ENCODE measurements at places on chromosomes 6 and 20.

- DNase-seq: no peak
Observed at GRCh38 chr6:160331753-160332152, 16.4 kb upstream of the SLC22A3 start.

DNA sequence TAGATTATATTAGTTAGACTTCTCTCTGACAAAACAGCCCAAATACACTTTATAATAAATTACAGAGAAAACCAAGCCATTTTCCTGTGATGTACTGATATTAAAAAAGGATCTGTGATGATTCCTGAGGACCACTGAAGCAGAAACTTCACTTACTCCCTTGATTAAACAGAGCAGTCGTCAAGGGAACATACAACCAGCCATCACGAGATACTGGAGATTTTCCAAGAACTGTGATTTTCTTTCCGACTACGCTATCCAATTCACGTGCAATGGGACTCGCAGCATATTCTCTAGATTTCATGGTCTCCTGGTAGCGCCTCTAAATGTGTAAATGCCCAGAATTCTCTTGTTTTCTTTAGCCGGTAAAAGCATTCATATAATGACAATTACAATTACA lies 377.4 kb downstream of the PHF3 start:
- DNase-seq: no peak

GRCh38 chr6:21748343-21749056 lies 154.9 kb downstream of the SOX4 start:
- DNase-seq: no peak

DNA sequence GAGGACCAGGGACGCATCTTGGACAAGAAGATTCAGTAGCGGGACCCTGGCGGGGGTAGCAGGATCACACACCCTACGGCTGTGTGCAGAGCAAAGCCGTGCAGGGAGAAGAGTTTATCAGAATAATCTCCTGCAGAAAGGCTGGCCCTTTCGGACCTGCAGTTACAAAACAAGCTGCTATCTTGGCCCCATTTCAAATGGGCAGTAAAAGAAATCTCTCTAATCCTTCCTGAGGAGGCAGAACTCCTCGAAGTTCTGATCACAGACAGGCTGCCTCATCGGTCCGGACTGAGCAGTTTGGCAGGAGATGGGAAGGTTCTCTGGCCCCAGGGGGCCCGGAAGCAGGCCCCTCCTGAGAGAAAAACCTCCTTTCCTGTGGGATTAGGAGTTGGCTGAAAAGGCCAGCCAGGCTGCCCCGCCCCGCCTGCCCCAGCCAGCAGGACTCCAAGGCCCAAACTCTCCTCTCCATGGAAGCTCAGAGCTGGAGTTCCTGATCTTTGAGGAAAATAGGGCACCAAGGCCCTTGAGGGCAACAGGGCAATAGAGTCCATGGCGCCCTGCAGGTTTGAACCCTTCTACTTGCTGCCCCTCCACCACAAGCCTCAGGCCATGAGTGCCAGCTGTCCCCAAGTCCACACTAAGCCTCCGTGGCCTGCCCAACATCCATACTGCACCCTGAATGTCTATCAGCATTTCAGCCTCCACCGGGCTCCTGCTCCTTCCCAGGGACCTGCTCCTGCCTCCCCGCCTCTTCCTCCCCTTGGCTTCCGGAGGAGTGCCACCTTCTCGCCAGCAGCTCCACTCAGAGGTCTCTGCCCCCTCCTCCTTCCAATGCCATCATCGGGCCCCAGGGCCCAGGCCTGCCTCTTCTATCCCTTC lies 141.3 kb downstream of the PREX1 start:
- DNase-seq: no peak

DNA sequence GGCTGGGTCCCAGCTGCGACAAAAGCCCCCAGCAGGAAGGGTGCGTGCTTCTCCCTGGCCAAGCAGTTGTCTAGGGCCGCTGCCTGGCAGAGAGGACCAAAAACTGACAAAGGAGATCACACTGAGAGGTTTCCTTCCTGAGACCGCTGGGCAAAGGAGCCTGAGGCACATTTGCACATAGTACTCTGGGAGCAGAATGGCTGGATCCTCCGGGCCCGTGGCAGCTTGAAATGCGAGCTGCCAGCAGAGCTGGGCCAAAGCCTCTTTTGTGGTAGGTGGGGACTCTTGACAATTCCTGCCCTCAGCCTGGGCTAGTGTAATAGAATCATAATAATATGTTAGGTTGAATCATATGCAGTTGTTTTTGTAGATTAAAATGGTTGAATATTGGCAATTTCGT lies 33.1 kb upstream of the RNF8 start:
- no peak for DNase-seq

GRCh38 chr20:54133434-54134427 lies 40.1 kb downstream of the CYP24A1 start:
- DNase-seq: no peak

GRCh38 chr6:95519228-95520037 lies 57.9 kb upstream of the MANEA start:
- peak; percentile 83 for DNase-seq

DNA sequence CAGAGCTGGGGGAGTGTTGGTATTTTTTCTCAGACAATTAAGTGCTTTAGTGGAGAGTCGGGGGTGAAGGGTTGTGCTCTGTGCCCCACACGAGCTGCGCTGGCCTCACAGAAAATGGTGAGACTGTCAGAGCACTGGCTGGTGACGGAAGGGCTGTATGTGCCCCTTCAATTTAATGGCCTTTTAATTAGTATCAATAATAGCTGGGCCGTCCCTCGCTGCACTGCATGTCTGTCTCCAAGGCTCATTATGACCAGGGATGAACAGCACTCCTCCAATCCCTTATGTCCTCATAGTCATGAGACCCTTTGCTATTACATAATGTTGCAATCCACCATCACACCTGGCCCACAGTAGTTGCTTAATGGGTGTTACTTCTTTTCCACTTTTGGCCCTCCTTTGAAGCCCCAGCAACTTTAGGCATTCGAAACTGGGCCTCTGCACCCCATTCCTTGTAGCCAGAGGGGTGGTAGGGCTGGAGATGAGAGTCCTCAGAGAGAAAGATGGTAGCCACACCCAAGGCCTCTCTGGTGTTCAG lies 9.5 kb upstream of the RALY start:
- DNase-seq: no peak

GRCh38 chr20:34070859-34071258 lies 41.2 kb downstream of the EIF2S2 start:
- no peak for DNase-seq

- no peak for DNase-seq
Observed at GRCh38 chr20:4947817-4948559, 53.3 kb downstream of the SLC23A2 start.

GRCh38 chr6:145067430-145067829 lies 667.9 kb downstream of the EPM2A start:
- no peak for DNase-seq

DNA sequence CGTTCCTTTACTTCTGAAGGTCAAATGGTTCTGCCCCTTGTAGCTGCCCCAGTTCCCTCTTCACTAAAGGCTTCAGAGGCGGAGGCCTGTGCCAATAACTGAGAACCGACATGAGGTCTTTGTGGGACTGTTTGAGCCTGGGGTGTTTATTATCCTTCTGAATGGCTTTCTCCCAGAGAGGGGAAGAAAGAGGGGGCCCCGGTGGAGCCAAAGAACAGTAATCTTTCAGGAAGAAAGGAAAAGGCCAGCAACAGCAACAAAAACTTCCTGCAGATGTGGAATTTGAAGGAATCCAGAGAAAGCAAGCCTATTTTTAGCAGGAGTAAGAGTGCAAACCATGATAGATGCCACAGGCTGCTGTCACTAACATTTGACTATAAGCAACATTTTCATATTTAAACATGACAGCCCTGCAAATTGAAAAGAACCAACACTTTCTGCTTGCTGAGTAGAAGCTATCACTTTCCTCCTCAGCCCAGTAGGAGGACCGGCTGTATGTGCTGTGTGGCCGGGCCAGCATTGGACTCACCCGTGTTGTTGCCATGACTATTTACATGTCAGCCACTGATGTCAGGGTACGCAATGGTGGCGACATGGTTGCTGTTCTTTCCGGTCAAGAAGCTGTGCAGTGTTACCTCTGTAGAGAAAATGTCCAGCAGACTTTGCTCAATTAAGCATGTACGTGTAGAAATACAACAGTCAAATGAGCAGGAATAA lies 121.3 kb downstream of the SOBP start:
- DNase-seq: no peak

GRCh38 chr6:21992178-21992967 lies 304.5 kb downstream of the PRL start:
- DNase-seq: no peak

GRCh38 chr6:168384045-168385036 lies 56.6 kb upstream of the SMOC2 start:
- no peak for DNase-seq

- DNase-seq: no peak
Observed at GRCh38 chr6:149907317-149907716, 9.4 kb upstream of the RAET1E start.

GRCh38 chr20:37381621-37382471 lies 35.9 kb downstream of the SRC start:
- no peak for DNase-seq

GRCh38 chr6:99498421-99498820 lies 16.8 kb downstream of the USP45 start:
- no peak for DNase-seq

- DNase-seq: no peak
Observed at GRCh38 chr6:121856296-121856695, 420.9 kb downstream of the GJA1 start.

DNA sequence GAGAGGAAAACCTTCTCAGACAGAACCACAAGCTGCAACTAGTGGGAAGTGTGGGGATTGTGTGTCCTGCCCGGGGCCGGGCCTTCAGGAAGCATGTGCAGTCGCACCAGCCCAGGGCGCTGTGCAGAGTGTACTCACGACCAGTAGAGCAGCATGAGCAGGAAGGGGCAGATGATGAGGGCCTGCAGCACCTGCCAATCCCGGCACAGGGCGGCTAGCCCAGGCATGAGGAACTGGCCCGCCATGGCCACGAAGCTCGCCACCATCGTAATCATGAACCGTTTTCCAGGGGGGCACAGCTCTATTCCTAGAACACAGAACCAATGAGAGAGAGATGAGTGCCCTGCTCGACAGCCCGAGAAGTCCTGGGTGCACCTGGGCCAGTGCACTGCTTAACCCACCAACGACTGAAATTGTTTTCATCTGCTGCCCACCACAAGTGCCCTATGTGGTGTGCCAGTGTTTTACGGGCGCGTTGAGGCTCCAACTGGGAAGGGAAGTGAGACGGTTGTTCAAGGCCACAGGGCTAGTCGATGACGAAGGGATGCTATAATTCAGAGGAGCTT lies 65.0 kb downstream of the PSMG4 start:
- no peak for DNase-seq

DNA sequence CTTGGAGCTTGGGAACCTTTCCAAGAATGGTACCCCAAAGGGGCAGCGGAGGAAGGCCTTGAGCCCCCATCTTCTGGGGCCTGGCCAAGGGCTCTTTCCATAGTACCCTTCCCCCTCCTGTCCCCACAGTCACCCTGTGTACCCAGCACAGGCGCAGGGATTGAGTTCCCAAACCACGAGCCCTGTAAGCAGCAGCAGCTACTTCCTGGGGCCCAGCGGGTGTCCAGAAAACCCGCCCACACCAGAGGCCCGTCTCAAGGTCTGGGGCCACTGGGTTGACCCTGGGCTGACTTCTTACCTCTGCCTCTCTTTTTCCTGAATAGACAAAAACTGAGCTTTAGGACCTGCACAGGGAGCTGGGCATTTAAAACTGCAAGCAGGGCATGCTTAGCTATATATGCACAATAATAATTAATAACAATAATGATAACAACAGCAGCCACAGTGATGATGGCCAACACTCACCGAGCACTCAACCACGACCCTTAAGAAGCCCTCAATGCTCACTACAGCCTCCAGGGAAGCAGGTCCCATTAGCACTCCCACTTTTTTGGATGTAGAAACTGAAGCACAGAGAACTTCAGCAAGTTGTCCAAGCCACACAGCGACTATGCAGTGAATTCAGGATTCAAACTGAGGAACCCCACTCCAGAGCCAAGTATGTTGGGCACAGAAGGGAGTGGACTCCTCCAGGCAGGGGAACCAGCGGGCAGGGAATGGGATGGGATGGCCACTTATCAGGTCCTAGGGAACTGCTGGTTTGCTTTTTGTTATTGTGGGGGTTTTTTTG lies 14.5 kb downstream of the NOL4L start:
- DNase-seq: no peak

DNA sequence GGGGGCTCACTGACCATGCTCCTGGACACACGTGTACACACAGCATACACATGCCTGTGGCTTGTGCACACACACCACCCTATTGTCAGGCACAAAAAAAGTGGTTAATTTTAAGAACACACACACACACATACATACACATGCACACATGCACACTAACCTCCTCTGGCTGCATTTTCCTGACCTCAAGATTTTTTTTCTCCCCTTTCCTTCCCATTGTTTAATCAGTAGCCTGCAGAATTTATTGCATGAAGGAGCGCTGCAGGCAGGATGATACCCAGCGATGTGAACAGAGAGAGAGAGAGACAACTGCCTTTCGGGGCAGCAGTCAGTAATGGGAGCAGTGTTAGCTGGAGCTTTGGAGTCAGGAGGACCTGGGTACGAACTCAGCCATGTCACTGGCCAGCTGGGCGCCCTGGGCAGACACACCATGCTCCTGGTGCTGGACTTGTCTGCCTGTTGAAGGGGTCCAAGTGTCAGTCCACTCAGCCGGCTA lies 990 bp upstream of the TRAF3IP2 start:
- DNase-seq: no peak

DNA sequence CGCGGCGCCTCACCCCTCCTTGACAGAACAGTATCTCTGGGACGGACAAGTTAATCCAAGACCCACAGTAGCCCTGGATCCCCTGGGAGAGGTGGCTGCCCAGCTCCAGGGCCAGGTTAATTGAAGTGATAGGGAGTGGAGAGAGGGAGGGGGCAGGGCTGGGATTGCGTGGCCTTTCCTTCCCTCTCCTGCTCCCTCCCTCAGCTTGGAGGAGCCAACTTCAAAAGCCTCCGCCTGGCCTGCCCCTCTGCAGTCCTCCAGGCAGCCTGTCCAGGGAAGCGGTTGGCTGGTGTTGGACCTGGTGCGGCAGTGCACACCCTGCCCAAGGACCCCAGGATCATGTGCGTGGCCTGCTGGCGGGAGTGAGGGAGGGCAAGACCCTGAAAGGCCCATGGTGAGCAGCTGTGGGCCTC lies at the start of gene C20orf204:
Gene C20orf204, plus strand, starts transcription at position 250 of the 413 bp plus-strand sequence. Its CDS starts 142 bp downstream, at position 392.
- DNase-seq: no peak

- peak; percentile 87 for DNase-seq
Observed at GRCh38 chr6:13336553-13336952, 8.2 kb upstream of the TBC1D7 start.

DNA sequence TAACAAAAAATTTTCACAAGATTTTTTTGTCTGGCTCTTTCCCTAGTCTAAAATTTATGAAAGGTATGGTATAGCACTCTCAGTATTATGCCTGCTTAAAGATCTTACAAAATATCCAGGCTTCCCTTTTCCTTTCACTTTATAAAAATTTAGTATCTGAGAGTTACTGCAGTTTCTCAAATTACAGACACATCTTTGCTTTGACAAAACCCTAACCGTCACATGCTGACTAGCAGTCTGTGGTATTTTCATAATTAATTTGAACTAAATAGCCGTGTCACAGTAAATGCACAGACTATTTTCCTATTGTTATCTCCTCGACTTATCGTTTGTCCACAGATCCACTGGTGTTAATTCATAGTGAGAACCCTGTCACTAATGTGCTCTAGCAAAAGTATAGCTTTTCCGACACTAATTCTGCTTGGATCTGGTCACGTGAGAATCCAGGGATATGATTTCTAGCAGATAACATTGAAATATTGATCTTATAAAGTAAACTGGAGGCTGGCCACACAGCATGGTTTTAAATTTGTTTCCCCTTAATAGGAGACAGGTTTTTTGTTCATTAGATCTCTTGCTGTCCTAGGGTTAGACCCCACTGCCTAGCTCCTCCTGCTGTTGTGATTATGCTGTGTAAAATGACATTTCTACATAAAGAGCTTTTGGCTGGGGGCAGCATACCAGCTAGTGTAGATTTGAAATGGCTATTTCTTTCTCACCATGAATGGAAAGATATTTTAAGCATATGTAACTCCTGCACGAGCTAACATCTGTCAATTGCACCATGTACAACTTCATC lies 340.6 kb upstream of the SASH1 start:
- no peak for DNase-seq

Measured in NCI-H1694 (cell line).